ENCODE measurements at places on chromosomes 5 and 9. TPM values are rescaled to one million over a fixed set of nuclear protein-coding genes. Genes with fewer than 3 reads are reported as not detected.

- no peak for DNase-seq
Observed at GRCh38 chr5:157568222-157568621, 7.4 kb downstream of the ADAM19 start.

Gene PCDHB16
- polyA plus RNA-seq = 2.4 TPM

- DNase-seq = no peak
Observed at GRCh38 chr5:178069909-178070308, 43.4 kb upstream of the N4BP3 start.

Gene TMC1
- 0.66 TPM for polyA plus RNA-seq

GRCh38 chr5:159825551-159826051 lies 90.7 kb upstream of the ADRA1B start:
- DNase-seq = no peak

Gene CTNNA1
- polyA plus RNA-seq = 170 TPM

GRCh38 chr5:169694091-169694625 lies 57.1 kb downstream of the DOCK2 start:
- no peak for DNase-seq

Gene CD72
- 1.6 TPM for polyA plus RNA-seq

- no peak for DNase-seq
Observed at GRCh38 chr5:65475895-65476294, 5.8 kb downstream of the ADAMTS6 start.

- DNase-seq = no peak
Observed at GRCh38 chr5:168612996-168613395, 33.8 kb upstream of the PANK3 start.

- no peak for DNase-seq
Observed at GRCh38 chr5:106907979-106908378, 762.8 kb downstream of the EFNA5 start.

Gene PCDHGA9
- 3.1 TPM for polyA plus RNA-seq

GRCh38 chr9:34983209-34983608 lies 6.3 kb upstream of the DNAJB5 start:
- DNase-seq = no peak

Gene SLC6A19
- not detected for polyA plus RNA-seq

DNA sequence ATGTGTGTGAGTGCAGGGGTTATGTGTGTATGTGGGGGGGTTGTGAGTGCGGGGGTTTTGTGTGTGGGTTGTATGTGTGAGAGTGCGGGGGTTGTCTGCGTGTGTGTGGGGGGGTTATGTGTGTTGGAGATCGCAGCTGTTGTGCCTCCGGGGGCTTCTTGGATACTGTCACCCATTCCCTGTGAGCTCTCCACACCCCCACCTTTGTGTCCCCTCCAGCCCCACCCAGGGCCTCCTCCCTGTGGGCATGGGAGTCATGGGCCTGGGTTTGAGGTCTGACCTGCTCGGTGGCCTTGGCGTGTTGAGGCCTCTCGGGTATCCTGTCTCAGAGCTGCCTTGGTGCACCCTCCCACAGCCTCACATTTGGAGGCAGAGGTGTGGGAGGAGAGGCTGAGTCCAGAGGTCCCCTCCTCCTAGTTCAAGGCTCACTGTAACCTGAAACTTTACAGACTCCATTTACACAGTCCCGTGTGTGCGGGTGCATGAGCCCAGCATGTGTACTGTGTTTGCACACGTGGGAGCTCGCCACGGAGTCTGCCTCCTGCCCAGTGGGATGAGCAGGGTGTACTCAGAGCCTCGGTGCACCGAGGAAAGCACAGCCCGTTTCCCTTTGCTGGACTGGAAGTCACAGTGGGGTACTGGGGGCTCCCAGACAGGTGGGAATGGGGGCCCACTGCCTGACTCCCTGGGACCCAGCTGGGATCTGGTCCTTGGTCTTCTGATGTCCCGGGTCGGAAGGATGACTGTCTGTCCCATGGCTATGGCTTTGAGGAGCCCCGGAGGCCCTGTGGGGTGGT lies 43.4 kb downstream of the RXRA start:
- DNase-seq = no peak

DNA sequence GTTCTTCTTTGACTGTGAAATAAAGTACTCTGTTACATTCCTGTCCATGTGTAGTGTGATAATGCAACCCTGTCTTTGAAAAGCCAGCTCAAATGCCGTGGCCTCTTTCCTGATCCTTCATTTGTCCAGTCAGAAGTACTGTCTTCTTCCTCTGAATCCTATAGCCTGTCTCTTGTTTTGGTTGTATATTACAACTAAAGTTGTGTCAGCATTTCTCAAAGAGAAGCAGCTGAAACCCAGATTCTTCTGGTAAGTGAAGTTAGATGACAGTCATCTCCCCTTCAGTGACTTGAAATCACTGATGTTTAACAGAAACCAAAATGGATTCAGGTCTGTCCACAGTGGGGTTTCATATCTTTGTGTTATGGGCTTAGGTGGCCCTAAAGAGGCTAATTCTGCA lies 196.2 kb downstream of the PCSK1 start:
- no peak for DNase-seq

Gene SLC45A2
- not detected for polyA plus RNA-seq

DNA sequence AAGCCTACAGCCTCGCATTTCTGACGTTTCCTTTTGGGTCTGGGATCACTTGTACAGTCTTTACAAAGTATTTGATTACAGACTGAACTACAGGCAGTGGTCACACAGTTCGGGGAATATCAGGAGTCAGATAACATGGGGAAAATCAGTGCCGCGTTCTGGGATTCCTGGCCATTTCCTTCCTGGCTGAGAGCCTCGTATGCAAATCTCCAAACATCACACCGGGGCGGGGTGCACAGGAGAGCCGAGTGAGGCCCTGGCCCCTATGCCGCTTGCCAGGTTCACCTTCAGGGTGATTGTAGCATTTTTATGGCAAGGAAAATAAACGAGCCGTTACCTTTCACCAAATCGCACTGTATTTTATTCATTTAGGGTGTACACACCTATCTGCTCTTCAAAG lies 29.6 kb upstream of the SLC9A3 start:
- DNase-seq = no peak

GRCh38 chr9:136093346-136093986 lies 1.6 kb downstream of the NACC2 start:
- DNase-seq = no peak

GRCh38 chr5:135878156-135878620 lies 17.5 kb downstream of the IL9 start:
- no peak for DNase-seq

DNA sequence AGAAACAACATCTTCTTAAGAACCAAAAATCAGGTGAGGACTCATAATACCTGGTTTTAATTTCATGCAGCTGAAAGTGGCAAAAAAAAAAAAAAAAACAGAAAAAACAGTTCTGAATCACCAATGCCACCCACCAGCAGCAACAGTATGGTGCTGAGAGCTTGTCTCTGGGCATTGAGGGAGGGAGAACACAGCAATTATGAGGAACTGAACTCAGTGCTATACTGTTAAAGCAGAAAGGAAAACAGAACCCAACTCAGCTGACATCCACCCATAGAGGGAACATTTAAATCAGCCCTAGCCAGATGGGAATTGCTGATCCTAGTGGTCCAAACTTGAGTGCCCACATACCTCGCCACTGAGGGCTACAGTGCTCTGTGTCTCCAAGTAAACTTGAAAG lies 657.9 kb downstream of the ACTL7B start:
- DNase-seq = no peak

- peak; percentile 25 for DNase-seq
Observed at GRCh38 chr5:129241755-129242154, 147.2 kb downstream of the ISOC1 start.

Gene CFAP77
- polyA plus RNA-seq = not detected

DNA sequence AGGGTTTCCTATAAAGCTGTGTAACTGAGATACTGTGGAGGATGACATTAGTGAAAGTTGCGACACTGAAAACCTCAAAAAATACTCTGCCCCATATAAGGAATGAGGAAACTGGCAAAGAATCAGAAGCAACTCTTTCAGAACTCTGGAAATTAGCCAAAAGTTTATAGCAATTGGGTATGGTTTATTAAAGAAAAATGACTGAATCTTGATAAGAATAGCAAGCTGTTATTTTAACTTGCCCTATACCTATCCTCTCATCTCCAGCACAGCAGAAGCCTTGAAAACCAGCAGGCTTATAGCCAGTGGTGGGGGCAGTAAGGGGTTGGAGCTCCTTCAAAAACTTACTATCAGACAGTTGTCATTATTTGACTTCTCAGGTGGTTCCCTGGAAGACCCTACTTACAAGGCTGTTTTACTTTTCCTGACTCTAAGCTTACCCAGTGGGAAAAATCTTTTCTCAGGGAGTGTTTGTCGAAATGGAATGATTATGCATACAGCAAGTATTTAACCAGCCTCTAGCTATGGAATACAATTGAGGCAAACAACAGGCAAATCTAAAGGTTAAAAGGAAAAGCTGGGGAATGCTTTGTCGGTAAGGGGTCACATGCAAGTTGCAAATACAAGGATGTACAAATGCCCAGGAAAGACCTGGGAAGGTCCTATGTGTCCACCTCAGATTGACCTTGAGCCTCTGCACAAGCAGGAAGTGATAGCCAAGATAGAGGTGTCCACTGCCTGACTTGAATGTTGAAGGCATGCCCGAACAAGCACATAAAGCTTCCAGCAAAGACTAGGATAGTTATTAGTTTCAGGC lies 21.0 kb upstream of the FAM151B start:
- no peak for DNase-seq

GRCh38 chr5:140041492-140042392 lies 1.4 kb downstream of the NRG2 start:
- DNase-seq = no peak

Gene DAPK1
- 12.1 TPM for polyA plus RNA-seq

Gene TLN1
- 533 TPM for polyA plus RNA-seq

Gene GMCL2
- not detected for polyA plus RNA-seq

GRCh38 chr5:141787376-141787775 lies 90.8 kb downstream of the PCDH1 start:
- no peak for DNase-seq

GRCh38 chr9:76018235-76018634 lies 127.8 kb downstream of the PCSK5 start:
- no peak for DNase-seq

Gene DIPK1B
- 18.9 TPM for polyA plus RNA-seq

DNA sequence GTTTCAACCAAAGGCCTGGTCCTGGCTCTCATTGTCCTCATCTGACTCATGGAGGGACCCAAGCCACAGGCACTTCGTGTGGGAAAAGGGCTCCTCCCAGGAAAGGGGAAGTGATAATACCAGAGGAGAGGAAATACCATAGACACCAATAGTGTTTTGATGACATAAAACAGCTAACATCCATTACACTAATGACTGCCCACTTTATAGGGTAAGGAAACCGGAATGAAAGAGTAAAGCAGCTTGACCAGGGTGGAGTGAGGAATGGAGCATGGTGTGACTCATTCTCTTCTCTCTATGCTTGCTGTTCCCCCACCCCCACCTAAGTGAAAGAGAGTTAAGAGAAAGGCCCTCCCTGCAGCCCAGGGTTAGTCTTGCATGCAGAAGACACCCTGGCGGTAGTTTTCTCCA lies 67.4 kb upstream of the HRH2 start:
- DNase-seq = no peak

Gene SYK
- 5.7 TPM for polyA plus RNA-seq

DNA sequence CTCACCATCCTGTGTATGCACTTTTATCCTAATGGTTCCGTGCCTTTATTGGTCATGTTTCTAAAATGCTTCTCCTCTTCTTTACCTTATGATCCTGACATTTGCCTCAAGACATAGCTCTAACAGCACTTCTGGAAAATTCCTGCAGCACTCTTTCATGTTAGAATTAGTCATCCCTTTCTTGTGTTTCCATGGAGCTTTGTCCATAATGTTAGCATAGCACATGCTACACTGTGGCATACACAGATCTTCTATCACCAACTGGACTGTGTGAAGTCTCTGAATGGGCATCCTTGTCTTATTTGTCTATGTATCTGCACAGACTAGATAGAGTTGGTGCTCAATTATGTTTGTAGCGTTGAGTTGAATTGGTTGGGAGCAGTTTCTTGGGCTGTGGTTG lies 2.0 kb downstream of the SCGB3A2 start:
- DNase-seq = no peak

DNA sequence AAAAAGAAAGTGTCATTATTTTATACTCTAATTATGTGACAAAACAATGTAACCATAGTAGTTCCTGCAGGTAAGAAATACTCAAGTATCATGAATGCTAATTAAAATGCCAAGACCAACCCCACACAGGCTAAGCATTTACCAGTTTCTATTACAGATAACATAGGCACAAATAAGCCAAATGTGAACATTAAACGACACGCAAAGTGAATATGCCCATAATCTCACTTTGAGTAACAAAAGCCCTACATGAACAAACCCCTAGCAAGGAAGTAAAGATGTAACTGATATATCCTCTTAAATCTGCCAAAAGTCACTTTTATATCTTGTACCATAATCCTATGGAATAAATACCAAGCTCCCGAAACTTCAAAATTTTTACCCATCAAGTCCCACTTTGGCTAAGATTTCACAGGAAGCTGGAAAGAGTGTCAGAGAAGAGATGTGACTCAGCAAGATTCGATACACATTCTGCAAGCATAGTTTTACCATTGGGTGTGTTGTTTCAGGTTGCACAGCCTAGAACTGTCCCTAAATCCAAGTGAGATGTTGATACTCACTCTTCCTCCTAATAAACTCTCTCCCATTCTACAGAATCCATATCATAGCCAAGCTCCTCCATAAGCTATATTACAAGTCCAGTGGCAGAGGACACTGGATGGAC lies 28.8 kb downstream of the TRPM6 start:
- no peak for DNase-seq

DNA sequence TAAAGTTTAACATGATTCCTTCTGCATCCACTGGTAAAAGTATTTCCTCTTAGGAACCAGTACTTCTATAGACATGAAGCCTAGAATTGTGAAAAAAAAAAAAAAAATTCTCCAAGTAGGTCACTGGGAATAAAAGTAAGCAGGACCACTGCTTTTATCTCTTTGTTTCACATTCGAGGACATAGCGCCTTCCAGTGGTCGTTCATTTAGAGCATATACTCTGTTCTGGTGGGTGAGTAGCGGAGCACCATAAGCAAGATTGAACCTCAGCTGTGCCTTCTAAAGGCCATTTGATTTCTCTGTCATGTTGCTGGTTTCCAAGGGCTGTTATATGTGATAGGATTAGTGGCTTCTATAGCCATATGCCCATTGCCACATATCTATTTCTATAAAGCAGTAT lies 393.1 kb downstream of the TMEM232 start:
- DNase-seq = no peak

Measured in urinary bladder (tissue), 4 donors.